ENCODE measurements at places on chromosomes 1 and 21. TPM values are rescaled to one million over a fixed set of nuclear protein-coding genes. Genes with fewer than 3 reads are reported as not detected.

LCA5L gene
- total RNA-seq = 0.24 TPM

TINAGL1 gene
- 186 TPM for total RNA-seq

CNKSR1 gene
- total RNA-seq = 23.9 TPM

APCS gene
- not detected for total RNA-seq

RBP7 gene
- total RNA-seq = 1.7 TPM

OR14K1 gene
- not detected for total RNA-seq

EXO1 gene
- total RNA-seq = 0.64 TPM

POMGNT1 gene
- total RNA-seq = 48.4 TPM

MNDA gene
- total RNA-seq = not detected

DMBX1 gene
- not detected for total RNA-seq

GPR52 gene
- 0.21 TPM for total RNA-seq

CRYAA gene
- total RNA-seq = not detected

SSU72 gene
- total RNA-seq = 90.4 TPM

ORC1 gene
- total RNA-seq = 0.64 TPM

ASAP3 gene
- total RNA-seq = 13.7 TPM

TPM3 gene
- 436 TPM for total RNA-seq

STPG1 gene
- total RNA-seq = 5.3 TPM

All from tracheal epithelial cell (primary cell).